ENCODE measurements at places on chromosomes 5 and 9.

DNA sequence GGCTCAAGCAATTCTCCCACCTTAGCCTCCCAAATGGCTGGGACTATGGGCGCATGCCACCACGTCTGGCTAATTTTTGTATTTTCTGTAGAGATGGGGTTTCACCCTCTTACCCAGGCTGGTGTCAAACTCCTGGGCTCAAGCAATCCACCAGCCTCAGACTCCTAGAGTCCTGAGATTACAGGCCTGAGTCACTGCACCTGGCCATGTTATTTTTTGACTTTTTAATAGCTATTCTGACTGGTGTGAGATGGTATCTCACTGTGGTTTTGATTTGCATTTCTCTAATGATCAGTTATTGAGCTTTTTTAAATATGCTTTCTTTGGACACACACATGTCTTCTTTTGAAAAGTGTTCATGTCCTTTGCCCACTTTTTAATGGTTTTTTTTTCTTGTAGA lies 38.2 kb downstream of the FBXW2 start:
- no peak for DNase-seq

- DNase-seq: no peak
Observed at GRCh38 chr5:87002485-87002884, 265.2 kb upstream of the RASA1 start.

- DNase-seq: no peak
Observed at GRCh38 chr9:68609901-68610415, 69.3 kb upstream of the TMEM252 start.

GRCh38 chr5:33049298-33049697 lies 338.2 kb downstream of the NPR3 start:
- no peak for DNase-seq

DNA sequence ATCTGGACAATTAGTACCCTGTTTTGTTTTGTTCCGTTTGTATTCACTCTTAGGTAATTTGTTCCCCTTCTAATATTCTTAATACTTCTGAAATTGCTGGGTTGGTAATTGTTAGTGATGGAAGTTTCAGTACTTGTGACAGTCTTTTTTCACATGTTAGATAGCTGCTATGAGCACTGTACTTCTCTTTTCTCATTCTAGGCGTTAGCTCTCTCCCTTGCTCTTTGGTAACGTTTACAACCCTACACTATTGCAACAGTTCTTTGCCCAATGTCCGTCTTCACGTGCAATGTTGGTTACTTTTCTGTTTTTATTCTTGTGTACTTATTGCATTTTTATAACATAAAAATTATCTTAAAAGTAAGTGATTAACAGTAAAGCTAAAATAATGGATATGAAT lies 1509.0 kb downstream of the MAT2B start:
- peak; percentile 81 for DNase-seq

- no peak for DNase-seq
Observed at GRCh38 chr9:131334629-131335367, 45.3 kb downstream of the PLPP7 start.

- DNase-seq: no peak
Observed at GRCh38 chr5:132867046-132867451, 607 bp downstream of the UQCRQ start.

DNA sequence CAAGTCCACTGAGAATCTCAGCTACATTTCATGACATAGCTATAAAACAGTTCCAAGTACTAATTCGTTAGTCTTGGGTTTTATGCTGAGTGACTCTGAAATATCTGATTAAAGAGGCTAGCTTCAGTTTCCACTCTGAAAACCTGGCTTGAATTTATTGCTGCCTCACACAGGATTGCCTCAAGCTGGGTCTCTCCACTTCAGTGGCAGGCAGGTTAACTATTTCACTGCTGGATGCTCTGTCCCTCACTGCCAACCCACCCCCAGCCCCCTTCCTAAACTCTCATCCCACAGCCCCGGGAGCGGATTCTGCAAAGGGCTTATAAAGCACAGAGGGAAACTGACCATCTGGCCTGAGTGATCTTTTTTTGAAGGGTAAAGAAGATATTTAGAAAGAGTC lies 318.3 kb downstream of the MLLT3 start:
- DNase-seq: no peak

DNA sequence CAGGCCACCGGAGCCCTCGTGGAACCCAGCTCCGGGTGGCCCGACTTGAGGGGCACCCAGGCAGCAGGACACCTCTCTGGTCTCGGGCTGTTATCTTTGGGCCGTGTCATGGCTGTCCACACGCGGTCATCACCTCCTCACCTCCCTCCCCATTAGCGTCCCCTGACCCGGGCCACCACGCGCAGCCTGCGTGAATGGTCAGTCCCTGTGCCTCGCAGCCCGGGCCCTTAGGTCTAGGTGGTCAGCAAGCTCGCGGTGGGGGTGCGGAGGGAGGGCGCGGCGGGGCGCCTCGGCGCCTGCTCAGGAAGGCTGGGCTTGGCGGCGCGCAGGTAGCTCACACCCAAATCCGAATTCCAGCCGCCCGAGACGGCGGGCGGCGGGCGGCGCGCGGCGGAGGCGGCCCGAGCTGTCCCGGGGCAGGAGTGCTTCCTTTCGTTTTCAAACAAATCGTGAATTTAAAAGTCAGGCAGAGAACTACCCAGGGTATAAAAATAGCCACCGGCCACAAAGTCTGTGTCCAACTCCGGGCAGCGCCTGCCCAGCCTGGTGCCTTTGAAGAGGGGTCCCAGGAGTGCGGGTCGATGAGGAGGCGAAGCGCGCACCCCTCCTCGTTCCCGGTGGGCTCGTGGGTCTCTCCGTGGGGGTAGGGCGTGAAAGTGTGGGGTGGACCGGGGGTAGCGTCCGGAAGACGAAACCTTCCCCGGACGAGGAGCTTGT lies 1.0 kb upstream of the RXRA start:
- no peak for DNase-seq

GRCh38 chr5:21807953-21808352 lies 1045.2 kb downstream of the CDH12 start:
- no peak for DNase-seq

GRCh38 chr5:151012862-151013261 lies 7.5 kb upstream of the GPX3 start:
- DNase-seq: no peak

GRCh38 chr5:107680799-107681198 lies 10.1 kb upstream of the EFNA5 start:
- DNase-seq: no peak

DNA sequence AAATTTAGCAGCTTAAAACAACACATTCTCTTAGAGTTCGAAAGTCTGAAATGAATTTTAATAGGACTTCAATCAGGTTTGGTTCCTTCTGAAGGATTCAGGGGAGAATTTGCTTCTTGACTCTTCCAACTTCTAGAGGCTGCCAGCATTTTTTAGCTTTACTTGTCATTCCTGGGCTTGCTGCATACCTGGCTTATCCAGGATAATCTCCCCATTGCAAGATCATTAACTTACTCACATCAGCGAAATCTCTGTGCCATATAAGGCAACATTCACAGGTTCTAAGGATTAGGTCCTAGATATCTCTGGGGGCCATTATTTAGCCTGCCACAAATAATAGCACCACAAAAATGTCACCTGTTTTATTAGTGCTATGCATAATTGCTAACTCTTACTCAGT lies 46.2 kb upstream of the PCSK5 start:
- DNase-seq: no peak

- DNase-seq: no peak
Observed at GRCh38 chr5:137296213-137296781, 202.8 kb downstream of the SPOCK1 start.

- DNase-seq: no peak
Observed at GRCh38 chr5:14849516-14850294, 21.9 kb downstream of the ANKH start.

DNA sequence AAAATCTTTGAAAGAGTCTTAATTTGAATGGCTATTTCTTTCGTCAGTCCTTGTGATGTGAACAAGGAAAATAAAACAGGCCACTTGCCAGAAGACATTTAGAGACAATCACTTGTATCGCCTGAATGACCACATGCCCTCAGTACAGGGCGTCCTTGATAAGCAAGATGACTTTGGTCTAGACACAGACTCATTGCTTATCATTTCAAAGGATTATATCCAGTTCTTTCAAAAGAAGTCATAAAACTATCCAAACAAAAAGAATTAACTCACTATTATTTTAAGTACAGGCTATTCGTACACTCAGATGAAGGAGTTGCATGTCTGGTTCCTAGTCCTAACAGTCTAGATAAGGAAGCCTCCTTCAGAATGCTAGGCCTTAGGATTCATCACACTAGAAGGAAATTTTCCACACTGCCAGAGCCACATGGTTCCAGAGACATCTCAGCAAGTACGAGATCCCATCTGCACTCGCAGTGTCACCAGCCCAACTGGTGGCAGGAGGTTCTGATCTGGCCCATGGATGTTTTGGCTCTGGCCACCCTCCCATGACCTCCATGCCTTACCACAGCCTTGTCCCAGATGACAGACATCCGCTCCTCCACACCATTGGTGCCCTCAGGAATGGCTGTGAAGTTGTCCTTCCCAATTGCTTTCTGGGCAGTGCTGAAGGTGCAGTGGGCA lies 109.6 kb downstream of the DPYSL3 start:
- no peak for DNase-seq

DNA sequence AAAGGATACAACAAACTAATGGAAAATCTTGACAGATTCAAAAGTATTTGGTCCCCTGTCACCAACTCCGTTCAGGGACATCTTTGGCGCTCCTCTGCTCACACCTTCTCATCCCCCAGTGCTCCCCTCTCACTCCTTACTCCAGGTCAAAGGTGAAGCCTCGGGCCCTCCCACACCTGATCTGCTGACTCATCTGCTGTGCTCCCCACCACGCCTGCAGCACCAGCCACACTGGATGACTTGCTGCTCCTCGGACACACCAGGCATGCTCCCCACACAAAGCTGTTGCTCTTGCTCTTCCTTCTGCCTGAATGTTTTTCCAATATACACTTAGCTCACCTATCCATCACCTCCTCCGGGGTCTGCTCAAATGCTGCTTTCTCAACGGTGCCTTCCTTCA lies 123.4 kb downstream of the ESM1 start:
- DNase-seq: no peak

DNA sequence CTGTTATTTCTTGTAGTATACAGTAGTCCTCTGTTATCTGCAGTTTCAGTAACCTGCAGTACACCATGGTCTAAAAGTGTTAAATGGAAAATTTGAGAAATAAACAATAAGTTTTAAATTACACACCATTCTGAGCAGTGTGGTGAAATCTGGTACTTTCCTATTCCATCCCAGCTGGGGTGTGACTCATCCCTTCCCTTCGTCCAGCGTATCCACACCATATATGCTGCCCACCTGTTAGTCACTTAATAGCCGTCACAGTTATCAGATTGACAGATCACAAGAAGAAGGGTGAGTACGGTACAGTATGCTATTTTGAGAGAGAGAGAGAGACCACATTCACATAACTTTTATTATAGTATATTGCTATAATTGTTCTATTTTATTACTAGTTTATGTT lies 28.9 kb downstream of the FAM151B start:
- DNase-seq: no peak

DNA sequence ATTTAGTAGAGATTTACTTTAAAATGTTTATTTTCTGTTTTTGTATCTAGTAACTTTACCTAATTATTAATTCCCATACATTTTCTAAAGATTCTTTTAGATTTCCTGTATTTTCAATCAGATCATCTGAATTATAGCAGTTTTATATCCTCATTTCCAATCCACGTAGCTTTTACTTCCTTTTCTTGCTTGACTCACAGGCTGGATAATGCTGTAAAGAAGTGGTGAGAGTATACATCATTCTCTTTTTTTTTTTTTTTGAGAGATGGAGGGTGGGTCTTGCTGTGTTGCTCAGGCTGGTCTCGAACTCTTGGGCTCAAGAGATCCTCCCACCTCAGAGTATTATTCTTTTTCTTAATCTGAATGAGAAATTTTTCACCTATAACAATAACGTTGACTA lies 11.2 kb upstream of the SETX start:
- no peak for DNase-seq

- DNase-seq: peak; percentile 65
Observed at GRCh38 chr5:50445296-50445949, 4.3 kb upstream of the EMB start.

GRCh38 chr5:86617756-86618576 lies at the start of gene COX7C:
Gene COX7C (plus strand): TSS chr5:86617941. CDS start chr5:86618056, 115 bp downstream.
- DNase-seq: peak; percentile 72

GRCh38 chr5:105448271-105448670 lies 1885.7 kb upstream of the NUDT12 start:
- DNase-seq: no peak

DNA sequence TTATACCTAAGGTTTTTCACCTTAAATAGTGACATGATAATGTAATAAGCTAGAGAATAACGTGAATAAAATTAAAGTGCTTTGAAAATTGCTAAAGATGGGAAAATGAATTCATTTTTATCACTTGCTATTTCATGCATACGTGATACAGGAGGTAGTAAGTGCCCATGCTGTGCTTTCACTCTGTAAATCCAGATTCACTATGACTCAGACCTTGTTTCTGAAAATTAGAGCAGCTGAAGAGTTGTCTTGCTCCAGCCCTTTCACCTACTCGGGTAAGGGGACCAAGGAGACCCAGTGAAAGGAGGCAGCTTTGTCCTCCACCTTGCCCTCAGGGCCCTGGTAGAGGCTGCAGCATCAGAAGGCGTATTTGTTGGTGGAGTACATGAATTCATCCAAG lies 87.9 kb downstream of the ANKH start:
- no peak for DNase-seq

GRCh38 chr9:14379280-14379679 lies 65.3 kb upstream of the NFIB start:
- no peak for DNase-seq

- DNase-seq: no peak
Observed at GRCh38 chr5:114910727-114911126, 259.0 kb downstream of the TRIM36 start.

DNA sequence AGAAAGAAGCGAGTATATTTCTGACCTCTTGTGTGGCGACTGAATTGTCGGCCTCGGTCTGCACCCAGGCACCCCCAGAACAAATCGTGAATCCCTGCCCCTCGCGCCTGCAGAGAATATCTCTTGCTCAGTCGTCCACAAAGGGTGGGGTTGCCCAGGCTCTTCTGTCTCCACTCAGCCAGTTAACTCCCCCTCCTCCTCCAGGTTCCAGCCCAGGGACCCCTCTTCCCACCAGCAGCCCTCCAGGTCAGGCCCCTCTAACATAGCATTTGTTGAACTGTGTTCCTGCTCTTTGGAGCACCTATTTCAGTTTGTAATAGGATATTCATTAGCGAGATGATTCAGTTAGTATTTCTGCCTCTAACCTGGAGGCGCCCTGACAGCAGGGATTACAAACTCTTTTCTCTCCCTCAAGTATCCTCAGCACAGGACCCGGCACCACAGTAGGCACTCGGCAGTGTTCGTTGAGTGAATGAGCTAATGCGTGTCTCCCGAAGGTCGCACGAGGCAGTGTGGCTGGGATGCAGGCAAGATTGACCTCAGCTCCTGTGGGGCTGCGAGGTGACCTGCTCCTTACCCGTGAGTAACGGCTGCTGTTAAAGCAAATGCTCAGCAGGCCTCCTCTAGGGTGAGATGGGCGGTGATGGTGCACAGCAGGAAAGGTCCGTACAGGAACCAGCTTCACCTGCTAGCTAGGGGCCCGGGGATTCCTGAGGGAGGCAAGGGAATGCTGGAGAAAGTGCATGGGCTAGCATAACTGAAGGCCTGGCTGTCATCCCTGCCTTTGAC lies 25.8 kb downstream of the ZBTB34 start:
- DNase-seq: no peak
